ENCODE measurements at places on chromosomes 6 and 20.

DNA sequence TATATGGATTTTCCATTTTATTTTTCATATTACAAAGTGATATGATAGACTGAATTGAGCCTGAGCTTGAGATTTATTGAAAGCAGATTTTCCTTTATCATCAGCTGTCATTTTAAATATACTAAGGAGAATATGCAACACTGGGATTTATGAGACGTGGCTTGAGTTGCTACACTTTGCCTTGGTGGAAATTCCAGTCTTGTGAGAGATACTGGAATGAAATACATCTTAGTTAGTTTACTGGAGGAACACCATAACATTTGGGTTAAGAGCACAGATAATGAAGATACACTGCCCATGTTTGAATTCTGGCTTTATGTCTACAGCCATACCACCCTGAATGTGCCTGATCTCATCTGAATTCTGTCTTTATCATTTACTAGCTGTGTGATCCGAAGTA is 86.5 kb upstream of the IFNGR1 start:
- no peak overlapping the region for H3K27ac ChIP-seq
- DNase-seq = no peak
- no peak overlapping the region for H3K4me3 ChIP-seq
- H3K27me3 ChIP-seq = no peaks in the 10 kb centered on the region
- H3K36me3 ChIP-seq = no peaks in the 10 kb centered on the region

GRCh38 chr6:159720708-159721107 is 6.6 kb upstream of the WTAP start:
- no peak overlapping the region for H3K4me3 ChIP-seq
- DNase-seq = no peak
- H3K27me3 ChIP-seq = no peaks in the 10 kb centered on the region
- H3K27ac ChIP-seq = no peak overlapping the region
- peaks cover 29% of the 10 kb centered on the region for H3K4me1 ChIP-seq

DNA sequence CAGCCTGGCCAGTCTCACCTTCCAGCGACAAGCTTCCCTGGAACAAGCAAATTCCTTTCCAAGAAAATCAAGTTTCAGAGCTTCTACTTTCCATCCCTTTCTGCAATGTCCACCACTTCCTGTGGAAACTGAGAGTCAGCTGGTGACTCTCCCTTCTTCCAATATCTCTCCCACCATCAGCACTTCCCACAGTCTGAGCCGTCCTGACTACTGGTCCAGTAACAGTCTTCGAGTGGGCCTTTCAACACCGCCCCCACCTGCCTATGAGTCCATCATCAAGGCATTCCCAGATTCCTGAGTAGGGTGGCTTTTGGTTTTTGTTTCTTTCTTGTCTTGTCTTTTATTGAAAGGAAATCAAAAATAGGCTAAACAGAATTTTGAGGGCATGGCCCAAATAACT is 24.3 kb downstream of the MYCT1 start:
- no peaks in the 10 kb centered on the region for H3K36me3 ChIP-seq
- no peaks in the 10 kb centered on the region for H3K4me1 ChIP-seq
- DNase-seq = no peak

- peak within 1 kb of the TSS; percentile 56 for H3K4me3 ChIP-seq
- DNase-seq = no peak
- H3K36me3 ChIP-seq = no peaks in the 10 kb centered on the region
- no peak within 1 kb of the TSS for H3K27ac ChIP-seq
- peaks cover 6% of the 10 kb centered on the region for H3K4me1 ChIP-seq
Observed at GRCh38 chr6:42142118-42142835, at the start of gene C6orf132. Gene C6orf132, minus strand, starts transcription at chr6:42142620. Its CDS starts 176 bp downstream, at chr6:42142444.

DNA sequence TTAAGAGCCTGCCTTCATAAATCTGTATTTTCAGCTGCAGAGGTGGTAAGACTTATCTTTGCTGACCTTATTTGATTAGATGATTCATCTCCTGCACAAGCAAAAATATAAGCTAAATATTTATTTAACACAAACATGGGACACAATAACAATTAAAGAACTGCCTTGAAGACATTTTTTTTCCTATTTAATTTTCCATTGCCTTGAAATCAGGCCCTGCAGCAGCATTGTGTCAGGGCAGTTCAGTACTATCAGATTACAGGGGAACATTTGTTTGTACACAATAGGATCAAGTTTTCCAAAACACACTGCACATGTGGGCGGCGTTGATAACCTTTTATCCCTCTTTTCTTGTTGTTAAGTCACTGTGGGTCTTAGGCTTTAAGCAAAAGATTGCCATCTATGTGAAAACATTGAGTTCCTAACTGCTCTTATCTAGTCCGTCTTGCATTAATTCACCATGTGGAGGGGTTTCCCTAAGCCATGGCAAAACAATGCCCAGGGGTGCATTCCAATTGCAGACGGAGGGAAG is 7.4 kb downstream of the ADGRF5 start:
- H3K27ac ChIP-seq = no peak overlapping the region
- no peaks in the 10 kb centered on the region for H3K4me1 ChIP-seq
- H3K36me3 ChIP-seq = no peaks in the 10 kb centered on the region
- no peak for DNase-seq
- no peak overlapping the region for H3K4me3 ChIP-seq

Measured in activated T-cell treated with anti-CD3 and anti-CD28 coated beads, Interleukin-2, amount 50 U/mL, for 24 hours (primary cell).